ENCODE measurements at places on chromosomes 3 and 15. TPM values are rescaled to one million over a fixed set of nuclear protein-coding genes. Genes with fewer than 3 reads are reported as not detected.

CCR9 gene
- total RNA-seq: not detected

DNA sequence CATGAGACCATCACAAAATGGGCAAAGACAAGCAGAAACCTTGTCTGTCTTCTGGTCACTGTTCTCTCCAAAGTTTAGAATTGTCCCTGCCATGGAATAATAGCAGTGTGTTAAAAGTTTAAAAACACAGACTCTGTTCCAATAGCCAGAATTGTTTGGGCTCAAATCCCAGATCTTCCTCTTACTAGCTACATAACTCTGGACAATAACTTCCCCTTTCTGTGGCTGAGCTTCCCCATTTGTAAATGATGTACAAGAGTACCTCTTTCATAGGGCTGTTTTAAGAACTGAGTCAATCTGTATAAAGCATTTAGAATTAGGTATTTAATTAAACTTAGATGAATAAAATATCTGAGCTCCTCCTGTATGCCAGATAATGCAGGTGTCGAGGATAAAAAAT lies 623.0 kb downstream of the NTRK3 start:
- DNase-seq: no peak

DNA sequence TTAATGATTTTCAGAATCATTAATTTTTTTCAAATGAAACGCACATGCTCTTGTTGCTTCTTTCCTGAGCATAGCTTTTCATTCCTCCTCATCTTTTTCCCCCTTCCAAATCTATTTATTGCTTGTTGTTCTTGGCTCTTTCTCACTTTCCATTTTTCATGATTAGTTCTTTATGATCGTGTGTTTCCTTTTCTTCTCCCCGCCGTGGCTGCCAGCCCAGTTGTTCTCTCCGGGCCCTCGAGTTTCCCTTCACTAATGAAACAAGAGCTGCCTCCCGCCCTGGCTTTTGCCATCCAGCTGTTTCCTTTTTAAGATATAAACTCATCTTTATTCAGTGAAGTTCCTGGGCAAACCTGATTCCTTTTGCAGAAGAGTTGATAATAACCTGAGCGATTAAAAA lies 170.2 kb upstream of the NR2F2 start:
- no peak for DNase-seq

DNA sequence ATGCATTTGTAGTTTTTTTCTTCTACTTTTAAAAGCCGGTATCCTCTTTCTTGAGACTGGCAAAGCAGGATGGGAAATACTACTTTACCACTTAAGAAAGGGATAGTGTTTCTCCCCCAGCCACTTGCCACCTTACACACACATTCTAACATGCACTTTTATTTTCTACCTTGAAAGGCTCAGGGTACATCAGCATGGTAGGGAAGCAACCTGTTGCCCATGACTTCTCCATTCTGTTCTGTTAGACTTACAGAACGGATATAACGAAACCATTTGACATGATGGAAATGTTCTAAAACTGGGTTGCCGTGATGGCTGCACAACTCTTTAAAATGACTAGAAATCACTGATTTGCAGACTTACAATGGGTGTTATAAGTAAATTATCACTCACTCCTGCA lies 405.5 kb downstream of the SHQ1 start:
- DNase-seq: no peak

DNA sequence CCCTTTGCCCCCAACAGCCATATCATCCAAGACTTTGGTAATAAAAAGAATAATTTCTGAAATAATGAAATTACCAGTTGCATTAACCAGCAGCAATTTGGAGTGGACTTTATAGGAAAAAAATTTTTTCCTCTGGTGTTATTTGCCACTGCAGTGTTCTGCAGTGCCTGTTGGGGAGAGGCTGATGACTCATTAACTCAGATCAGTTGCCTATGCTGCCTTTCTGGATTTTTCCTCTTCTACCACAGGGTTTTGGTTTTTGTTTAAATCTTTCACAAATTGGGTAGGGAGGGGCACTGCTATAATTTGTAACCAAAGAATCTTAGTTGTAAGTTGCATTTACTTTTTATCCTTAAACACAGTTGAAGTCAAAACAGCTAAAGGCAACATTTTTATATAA lies 22.7 kb downstream of the ATP6V1A start:
- no peak for DNase-seq

DNA sequence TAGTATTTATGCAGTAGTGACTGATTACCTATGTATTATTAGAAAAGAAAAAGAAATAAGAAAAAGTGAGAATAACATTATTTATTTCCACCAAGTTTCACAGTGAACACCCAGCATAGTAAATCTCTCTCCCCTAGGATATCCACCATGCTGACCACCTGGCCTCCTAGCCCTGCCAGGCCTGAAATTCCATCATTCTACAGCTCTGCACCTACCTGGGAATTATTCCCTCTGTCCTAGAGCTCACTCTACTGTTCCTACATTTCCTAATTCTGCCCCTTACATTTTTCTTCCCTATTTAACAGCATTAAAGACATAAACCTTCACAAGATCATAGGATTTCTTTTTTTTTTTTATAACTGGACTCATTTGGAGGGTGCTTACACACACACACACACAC lies 525.3 kb upstream of the PPP2R3A start:
- no peak for DNase-seq
